Cortex of kidney (tissue), 1 donor: ENCODE measurements at places on chromosomes 6 and 20.

GRCh38 chr6:44474643-44475042 is 87.1 kb downstream of the CDC5L start:
- no peak for DNase-seq

- no peak for DNase-seq
Measured at GRCh38 chr20:24617757-24618450, 148.5 kb downstream of the SYNDIG1 start.

GRCh38 chr20:20829681-20830080 is 117.2 kb upstream of the RALGAPA2 start:
- no peak for DNase-seq

DNA sequence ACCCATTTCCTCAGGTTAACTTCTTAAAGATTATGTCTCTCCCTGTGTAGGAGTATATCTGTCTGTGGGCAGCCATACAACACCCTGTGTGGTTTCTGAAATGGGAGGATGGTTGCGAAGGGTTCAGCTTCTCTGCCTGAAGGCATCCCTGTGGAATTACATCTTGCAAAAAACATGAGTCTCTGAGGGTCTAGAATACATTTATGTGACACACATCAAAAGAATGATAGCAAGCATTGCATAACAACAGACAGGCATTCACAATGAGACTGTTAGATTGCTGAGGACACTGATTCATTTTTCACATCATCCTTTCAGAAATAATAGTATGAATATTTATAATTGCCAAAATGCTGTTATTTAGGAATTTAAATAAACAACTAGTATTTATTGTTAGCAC is 670.9 kb downstream of the HTR1B start:
- DNase-seq: no peak

DNA sequence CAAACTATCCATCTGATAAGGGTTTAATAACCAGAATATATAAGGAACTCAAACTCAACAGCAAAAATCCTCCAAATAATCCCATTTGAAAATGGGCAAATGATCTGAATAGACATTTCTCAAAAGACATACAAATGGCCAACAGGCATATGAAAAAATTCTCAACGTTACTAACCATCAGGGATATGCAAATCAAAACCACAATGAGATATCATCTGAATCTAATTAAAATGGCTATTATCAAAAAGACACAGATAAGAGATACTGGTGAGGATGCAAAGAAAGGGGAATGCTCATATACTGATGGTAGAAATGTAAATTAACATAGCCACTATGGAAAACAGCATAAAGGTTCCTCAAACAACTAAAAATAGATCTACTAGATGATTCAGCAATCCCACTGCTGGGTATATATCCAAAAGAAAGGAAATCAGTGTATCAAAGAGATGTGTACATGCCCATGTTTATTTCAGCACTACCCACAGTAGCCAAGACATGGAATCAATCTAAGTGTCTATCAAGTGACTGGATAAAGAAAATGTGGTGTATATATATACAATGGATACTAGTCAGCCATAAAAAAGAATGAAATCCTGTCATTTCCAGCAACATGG is 6.1 kb upstream of the BRD2 start:
- DNase-seq: no peak

GRCh38 chr6:114364301-114364700 is 21.5 kb upstream of the HS3ST5 start:
- no peak for DNase-seq

DNA sequence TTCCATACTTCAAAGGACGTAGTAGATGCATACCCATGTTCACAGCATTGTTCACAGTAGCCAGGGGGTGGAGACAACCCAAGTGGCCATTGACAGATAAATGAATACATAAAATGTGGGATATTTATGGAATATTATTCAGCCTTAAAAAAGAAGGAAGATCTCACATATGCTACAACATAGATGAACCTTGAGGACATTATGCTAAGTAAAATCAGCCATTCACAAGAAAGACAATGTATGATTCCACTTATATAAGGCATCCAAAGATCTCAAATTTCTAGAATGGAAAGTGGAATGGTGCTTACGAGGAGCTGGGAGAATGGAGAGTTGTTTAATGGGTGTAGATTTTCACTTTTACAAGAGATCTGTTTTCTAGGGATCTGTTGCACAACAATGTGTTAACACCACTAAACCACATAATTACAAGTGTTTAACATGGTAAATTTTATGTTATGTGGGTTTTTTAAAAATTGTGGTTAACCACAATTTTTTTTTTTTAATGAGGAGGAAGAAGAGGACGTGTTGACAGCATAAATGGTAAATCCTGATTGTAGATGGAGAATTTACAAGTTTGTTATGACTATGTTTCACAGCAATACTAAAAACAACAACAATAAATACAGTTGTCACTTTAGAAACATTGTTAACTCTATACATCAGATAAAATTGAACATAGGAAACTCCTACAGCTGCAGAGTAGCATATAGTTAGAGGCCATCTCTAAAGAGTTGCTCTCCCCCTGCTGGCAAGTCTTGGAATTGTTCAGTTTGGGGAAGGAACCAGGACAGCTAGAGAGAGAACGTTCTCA is 41.6 kb downstream of the CCN2 start:
- no peak for DNase-seq

DNA sequence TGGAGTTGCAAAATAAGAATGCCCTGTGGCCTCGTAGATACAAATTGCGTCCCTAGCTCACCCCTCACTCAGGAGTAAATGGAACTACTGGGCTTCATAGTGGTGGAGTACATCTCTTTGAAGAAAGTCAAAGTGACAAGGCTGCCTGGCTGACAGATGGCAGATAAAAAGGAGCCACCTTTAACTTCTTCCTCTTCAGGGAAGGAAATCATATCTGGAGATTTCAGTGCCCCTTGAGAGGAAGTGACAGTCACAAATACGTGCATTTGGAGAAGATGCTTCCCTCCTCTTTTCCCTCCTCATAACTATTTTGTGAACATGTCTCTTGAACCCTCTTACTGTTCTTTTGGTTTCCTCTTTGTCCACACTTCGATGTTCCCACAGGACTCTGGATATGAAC is 43.2 kb downstream of the PPP1R3G start:
- no peak for DNase-seq

DNA sequence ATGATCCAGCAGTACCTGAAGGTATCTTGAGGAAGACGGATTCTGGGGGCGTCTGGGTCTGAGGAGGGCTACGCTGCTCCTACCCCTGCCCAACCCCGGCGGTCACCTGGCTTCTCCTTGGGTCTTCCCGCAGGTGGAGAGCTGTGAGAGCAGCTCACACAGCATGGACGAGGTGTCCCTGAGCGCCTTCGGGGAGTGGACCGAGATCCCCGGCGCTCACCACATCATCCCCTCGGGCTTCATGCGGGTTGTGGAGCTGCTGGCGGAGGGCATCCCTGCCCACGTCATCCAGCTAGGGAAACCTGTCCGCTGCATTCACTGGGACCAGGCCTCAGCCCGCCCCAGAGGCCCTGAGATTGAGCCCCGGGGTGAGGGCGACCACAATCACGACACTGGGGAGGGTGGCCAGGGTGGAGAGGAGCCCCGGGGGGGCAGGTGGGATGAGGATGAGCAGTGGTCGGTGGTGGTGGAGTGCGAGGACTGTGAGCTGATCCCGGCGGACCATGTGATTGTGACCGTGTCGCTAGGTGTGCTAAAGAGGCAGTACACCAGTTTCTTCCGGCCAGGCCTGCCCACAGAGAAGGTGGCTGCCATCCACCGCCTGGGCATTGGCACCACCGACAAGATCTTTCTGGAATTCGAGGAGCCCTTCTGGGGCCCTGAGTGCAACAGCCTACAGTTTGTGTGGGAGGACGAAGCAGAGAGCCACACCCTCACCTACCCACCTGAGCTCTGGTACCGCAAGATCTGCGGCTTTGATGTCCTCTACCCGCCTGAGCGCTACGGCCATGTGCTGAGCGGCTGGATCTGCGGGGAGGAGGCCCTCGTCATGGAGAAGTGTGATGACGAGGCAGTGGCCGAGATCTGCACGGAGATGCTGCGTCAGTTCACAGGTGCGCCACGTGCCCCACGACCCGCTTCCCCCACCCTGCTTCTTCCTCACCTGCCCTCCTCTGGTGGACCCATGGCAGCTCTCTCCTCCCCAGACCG is 166.9 kb upstream of the RNF24 start:
- DNase-seq: no peak
